AG09309 (cell line): ENCODE measurements at places on chromosomes 12 and 14.

DNA sequence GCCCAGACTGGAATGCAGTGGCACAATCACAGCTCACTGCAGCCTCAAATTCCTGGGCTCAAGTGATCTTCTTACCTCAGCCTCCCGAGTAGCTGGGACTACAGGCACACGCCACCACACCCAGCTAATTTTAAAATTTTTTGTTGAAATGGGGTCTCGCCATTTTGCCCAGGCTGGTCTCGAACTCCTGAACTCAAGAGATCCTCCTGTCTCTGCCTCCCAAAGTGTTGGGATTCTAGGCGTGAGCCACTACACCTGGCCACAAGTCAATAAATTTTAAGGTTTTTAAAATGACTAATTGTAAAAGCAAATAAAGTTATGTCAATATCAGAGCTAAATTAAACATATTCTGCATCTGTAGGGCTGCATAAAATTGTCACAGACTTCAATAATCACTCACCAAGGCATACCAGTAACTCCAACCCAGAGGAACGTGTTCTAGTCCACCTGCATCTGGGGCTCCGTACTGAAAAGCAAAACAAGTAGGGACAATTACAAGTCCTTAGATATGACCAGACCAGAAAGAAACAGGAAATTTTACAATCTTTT lies 13.9 kb downstream of the GNS start:
- DNase-seq, result no peak

DNA sequence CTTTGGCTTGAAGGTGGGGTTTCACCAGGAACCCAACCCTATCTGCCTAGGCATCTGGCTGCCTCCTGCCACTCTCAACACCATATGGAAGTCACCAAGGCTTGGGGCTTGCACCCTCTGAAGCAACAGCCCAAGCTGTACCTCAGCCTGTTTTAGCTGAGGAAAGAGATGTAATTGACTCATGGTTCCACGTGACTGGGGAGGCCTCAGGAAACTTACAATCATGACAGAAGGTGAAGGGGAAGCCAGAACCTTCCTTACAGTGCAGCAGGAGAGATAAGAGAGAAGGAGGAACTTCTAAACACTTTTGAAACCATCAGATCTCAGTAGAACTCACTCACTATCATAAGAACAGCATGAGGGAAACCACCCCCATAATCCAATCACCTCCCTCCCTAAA lies 26.9 kb downstream of the GLIPR1L1 start:
- DNase-seq, result no peak

DNA sequence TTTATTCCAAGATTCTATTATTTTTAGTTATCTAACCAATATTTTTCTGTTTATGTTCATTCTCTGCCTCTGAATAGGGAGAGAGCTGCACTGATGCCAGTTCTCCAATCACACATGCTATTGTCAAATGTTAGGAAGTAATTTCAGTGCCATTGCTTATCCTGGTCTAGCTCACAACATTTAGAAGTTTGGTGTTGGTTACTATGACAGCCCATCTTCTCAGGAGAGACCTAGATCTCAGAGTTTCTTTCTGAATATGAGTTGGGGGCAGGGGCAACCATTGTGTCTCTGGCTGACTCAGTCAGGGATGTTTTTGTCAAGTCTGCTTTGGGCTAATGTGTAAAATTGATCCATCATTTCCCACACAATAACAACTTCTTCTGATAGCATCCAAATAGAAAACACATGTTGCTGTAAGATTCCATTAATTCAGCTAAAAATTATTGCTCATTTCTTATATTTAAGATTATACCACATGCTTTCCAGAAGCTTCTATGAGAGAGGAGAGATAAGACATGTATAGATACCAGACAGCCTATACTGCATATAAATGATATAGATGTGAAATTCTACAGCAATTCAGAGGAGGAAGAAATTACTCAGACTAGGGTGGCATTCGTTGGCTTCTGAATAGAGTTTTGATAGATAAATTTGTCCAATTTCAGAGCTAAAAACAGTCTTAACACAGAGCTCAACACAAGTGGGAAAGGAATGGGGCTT lies 64.8 kb downstream of the DACT1 start:
- DNase-seq, result no peak

GRCh38 chr14:68666899-68667298 lies 126.0 kb downstream of the ZFP36L1 start:
- no peak for DNase-seq
